ENCODE measurements at places on chromosomes 13 and 19.

DNA sequence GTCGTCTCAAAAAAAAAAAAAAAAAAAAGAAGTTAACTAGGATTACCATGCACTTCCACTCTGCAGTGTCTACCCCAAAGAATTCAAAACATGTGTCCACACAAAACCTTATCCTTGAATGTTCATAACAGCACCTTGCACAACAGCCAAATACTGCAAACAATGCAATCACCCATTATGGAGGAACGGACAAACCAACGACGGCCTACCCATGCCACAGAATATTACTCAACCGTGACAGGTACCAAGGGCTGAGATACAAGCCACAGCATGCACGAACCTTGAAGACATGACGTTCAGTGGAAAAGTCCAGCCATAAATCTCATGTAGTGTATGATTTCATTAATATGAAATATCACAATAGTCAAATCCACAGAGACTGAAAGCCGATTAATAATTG is 3.0 kb upstream of the SHISA7 start:
- no peak for DNase-seq

- peak; percentile 94 for DNase-seq
Measured at GRCh38 chr19:4811328-4812131, 20.0 kb downstream of the TICAM1 start.

- DNase-seq, result no peak
Measured at GRCh38 chr13:49213539-49213938, 6.6 kb upstream of the MLNR start.

- DNase-seq, result no peak
Measured at GRCh38 chr13:92974905-92975429, 251.6 kb upstream of the GPC6 start.

DNA sequence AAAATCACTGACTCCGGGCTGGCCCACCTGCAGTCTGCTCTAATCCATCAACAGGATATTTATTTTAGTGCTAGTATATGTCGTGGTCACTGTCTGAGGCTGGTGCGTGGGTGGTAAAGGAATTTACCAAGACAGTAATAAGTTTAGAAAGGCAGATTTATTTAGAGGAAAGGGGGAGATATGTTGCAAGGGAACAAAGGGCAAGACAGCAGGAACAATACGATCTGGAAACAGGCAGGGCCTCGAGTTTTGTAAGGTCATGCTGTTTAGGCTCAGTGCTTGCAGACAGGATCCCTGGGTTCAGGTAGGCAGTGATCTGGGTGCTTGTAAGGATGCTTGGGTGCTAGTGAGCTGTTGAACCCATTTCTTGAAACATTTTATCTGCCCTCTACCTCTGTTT is 748.2 kb upstream of the SLITRK5 start:
- DNase-seq, result no peak

GRCh38 chr13:43988302-43988701 is 108.6 kb downstream of the LACC1 start:
- no peak for DNase-seq

GRCh38 chr13:30193279-30194234 is 113.8 kb downstream of the KATNAL1 start:
- no peak for DNase-seq

DNA sequence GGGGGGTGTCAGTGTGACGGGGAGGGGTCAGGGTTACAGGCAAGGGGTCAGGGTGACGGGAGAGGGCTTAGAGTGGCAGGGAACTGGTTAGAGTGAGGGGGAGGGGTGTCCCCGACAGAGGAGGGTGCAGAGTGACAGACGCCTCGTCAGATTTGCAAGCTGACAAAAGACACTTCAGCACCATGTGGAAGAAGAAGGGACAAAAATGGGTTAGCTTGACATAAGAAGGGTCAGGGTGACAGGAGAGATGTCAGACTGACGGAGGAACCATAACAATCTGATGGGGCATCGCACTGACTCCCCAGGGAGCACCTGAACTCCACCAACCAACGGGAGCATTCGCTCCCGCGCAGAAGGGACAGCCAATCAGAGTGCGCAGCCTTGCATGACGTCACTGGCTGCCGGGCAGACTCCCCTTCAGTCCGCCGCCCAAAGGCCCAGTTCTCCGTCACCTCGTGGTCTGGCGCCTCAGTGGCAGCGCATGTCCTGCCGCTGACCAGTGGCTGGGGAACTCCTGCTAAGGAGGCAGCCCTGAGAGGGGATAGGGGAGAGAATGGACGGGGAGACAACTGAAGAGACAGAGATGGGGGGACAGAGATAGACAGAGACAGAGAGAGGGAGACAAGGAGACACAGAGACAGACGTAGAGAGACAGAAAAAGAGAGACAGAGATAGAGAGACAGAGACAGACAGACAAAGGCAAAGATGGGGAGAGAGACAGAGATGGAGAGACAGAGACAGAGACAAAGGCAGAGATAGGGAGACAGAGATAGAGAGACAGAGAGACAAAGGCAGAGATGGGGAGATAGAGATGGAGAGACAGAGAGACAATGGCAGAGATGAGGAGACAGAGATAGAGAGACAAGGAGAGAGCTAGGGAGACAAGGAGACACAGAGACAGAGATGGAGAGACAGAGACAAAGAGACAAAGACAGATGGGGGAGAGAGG is 30.2 kb downstream of the C19orf81 start:
- peak; percentile 74 for DNase-seq

- DNase-seq, result no peak
Measured at GRCh38 chr13:96940961-96941360, 53.3 kb downstream of the OXGR1 start.

- DNase-seq, result no peak
Measured at GRCh38 chr19:18975011-18975410, 34.0 kb upstream of the HOMER3 start.

GRCh38 chr13:24185591-24186232 is 25.2 kb downstream of the SPATA13 start:
- DNase-seq, result no peak

GRCh38 chr19:2540646-2541454 is 64.9 kb downstream of the GADD45B start:
- no peak for DNase-seq

DNA sequence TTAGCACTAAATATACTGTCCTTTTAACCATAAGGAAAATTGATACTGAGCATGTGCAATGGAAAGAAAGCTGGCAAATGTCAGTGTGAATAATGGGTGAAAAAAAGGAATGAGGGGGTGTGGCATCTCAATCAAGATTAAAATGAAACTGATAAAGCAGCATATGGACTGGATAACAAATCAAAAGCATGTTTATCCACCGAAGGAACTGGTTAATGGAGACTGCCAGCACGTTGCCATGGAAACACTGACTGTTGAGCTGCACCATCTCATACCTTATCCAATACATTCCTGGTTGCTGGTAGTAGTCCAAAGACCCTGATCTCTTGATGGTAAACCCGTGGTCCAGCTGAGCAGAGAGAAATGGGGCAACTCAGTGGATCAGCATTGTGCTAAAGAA is 311.4 kb upstream of the MAB21L1 start:
- no peak for DNase-seq

- DNase-seq, result no peak
Measured at GRCh38 chr13:21504379-21504778, 45.3 kb upstream of the ZDHHC20 start.

- no peak for DNase-seq
Measured at GRCh38 chr13:48449656-48450055, 36.7 kb upstream of the LPAR6 start.

- no peak for DNase-seq
Measured at GRCh38 chr13:100409132-100409531, 179.5 kb downstream of the GGACT start.

GRCh38 chr19:49689133-49690078 is at the start of gene ADM5:
TSS of gene ADM5 (plus strand) at chr19:49689594. CDS start at chr19:49689838, 244 bp downstream.
- DNase-seq, result peak; percentile 49

DNA sequence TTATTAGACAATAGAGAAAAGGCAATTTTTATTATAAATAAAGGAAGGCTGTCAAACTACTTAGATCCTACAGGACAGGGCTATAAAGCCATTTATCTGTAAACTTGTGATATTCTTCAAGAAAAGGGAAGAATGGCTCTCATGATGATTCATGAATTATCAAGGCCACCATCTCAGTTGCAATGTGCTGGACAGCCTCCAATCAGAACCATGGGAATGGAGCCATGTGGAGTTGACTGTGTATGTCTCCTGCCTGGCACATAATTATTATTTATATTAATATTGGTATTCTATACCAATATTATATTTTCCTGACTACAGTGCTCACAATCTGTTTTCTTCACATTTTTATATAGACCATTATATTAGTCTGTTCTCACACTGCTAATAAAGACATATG is 560.5 kb upstream of the MIR17HG start:
- no peak for DNase-seq

DNA sequence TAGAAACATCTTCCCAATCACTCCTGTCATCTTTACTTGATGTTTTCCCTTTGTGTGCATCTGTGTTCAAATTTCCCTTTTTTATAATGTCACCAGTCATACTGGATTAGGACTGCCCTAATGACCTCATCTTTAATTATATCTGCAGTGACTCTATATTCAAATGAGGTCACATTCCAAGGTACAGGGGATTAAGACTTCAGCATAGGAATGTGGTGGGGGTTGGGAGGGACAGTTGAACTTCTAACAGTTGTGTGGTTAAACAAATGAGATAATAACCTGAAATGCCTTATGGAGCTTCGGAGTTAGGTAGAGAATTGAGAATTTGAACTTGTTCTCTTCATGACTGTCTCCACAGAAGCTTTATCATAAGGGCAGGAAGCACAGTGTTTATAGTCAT is 23.0 kb downstream of the PAN3 start:
- no peak for DNase-seq

GRCh38 chr13:109610517-109610916 is 175.9 kb downstream of the IRS2 start:
- DNase-seq, result peak; percentile 24

- no peak for DNase-seq
Measured at GRCh38 chr13:95091755-95092154, 209.5 kb downstream of the ABCC4 start.

DNA sequence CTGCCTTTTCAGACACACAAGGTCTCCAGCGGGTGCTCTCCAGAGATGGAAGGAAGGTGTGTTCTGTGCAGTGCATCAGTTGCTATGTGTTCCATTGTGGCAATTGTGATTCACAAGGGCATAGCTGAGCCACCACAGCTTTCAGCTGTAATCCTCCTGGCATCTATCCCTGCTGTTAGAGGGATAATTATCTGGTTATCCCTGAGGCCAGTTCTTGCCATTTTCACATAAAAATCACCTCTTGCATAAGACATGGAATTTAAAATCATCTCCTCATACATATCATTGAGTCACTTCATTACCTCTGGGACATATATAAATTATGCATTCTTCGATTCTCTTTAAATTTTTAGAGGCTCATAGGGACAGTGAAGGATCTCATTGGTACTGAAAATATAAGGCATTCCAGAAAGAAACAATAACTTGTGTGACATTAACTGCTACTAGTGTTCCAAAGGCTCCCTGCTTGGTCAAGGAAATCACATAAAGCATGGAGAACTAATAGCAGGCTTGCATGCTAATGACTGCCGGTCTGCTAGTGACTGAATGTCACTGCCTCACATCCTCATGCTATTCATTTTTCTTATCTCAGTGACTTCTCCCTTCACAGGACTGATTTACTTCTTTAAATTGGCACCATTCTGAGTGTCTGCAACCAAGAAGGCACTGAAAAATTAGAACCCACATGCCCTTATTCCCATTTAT is 214.0 kb downstream of the ENOX1 start:
- no peak for DNase-seq

DNA sequence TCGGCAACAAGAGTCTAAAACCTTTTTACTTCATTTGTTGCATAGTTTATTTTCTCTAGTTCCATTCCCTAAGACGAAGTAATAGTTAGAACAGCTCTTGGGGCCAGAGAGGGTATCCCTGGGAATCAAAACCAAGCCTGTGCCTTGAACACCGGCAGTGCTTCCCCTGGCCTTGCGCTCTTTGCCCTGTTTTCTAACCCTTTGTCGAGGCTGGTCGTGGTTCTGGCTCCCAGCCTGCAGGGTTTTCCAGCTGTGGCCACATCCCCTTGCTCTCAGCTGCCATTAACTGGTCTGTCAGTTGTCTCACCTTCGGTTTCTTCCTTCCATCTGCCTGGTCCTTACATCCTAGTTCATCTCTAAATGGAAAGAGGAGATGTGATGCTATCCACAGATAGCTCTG is 61.0 kb downstream of the HSPH1 start:
- no peak for DNase-seq

- DNase-seq, result no peak
Measured at GRCh38 chr19:22619932-22620331, 14.2 kb upstream of the ZNF492 start.

DNA sequence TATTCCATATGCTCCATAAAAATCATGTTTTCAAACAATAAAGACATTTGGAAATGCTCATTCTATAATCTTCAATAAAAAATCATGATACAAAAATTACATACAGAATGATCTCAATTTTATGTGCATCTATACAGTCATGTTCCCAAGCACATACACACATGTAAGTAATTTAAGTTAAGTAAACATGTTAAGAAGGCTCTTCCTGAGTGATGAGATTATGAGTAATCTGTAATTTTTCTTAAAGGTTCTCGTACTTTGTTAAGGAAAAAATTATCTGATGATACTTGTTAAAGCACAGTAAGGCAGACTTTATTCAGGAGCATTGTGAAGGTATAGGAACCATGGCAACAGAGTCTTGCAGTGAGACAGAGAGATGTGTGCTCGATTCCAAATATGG is 30.0 kb upstream of the DLEU7 start:
- no peak for DNase-seq

DNA sequence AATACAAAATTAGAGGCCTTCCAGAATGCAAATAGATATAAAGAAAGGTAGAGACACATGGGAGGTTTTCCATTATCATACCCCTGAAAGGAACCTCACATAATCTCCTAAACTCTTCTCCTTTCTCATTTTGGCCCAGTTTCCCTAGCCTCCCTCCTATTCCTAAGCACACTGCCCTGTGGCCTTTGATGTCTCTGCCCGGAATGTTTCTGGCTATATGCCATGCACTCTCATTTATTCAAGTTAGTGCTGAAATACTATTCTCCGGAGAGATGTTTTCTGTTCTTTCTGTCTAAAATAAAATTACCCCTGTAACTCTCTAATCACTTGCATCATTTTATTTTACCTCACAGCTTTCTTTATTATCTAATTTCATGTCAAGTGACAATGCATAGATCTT is 1287.7 kb downstream of the SLITRK5 start:
- no peak for DNase-seq

- no peak for DNase-seq
Measured at GRCh38 chr19:55838906-55839305, 2.6 kb downstream of the NLRP4 start.

GRCh38 chr19:55579766-55580621 is 654 bp downstream of the ZNF579 start:
- DNase-seq, result no peak

Measured in stimulated activated CD4-positive, alpha-beta T cell treated with anti-CD3 and anti-CD28 coated beads, Interleukin-12 subunit alpha, Interleukin-12 subunit beta, amount 100 ng/mL, for 4 hours (primary cell).